Trophoblast cell (in vitro differentiated cells and primary cell): ENCODE measurements at places on chromosomes 1 and 21.

- H3K27me3 ChIP-seq, result no peaks in the 10 kb centered on the region
- H3K4me3 ChIP-seq, result no peak overlapping the region
- no peaks in the 10 kb centered on the region for H3K4me1 ChIP-seq
- no peak for DNase-seq
- no peaks in the 10 kb centered on the region for H3K36me3 ChIP-seq
- no peak overlapping the region for H3K27ac ChIP-seq
Measured at GRCh38 chr1:210340311-210340710, 11.6 kb downstream of the HHAT start.

- H3K36me3 ChIP-seq, result no peaks in the 10 kb centered on the region
- no peak overlapping the region for H3K4me3 ChIP-seq
- no peak overlapping the region for H3K27ac ChIP-seq
- H3K27me3 ChIP-seq, result no peaks in the 10 kb centered on the region
Measured at GRCh38 chr21:31905503-31906451, 33.0 kb downstream of the HUNK start.

- H3K27ac ChIP-seq, result no peak overlapping the region
- H3K4me3 ChIP-seq, result no peak overlapping the region
- H3K4me1 ChIP-seq, result no peaks in the 10 kb centered on the region
Measured at GRCh38 chr1:203772836-203773235, 7.9 kb downstream of the LAX1 start.

DNA sequence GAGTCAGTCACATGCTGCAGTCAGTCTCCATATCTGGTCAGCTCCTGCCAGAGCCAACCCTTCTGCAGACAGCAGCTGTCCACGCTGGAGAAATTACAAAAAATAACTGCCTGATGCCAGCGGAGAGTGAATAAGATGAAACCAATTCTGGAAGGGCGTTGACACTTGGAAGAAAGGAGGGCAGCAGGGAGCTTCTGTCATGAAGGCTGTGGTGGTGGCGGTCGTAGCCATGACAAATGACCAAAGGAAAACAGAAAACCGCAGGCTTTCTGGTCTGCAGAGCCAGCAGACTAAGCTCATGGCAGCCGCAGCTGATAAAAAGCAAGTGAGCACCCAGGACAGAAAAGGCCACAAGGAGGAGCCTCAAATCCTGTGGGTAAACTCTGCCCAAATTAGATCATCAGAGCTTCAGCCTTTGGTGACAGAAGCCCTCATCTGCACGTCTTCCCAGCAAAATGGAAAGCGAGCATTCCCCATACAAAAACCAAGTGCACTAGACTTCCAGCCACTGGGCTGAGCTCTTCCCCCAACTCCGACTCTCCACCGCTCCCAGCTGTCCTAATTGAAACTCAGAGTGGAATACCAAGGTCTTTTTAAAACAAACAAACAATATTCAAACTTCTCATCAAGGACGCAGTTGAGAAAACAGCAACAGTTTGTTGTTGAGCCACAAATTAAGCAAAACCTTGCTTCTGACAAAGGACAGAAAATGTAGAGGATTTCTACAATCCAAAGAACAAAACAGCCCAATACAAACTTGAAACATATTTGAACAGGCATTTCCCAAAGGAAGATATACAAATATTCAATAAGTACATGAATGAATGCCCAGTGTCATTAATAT lies 28.7 kb downstream of the RSPH1 start:
- no peaks in the 10 kb centered on the region for H3K27me3 ChIP-seq
- no peak overlapping the region for H3K27ac ChIP-seq
- peak; percentile 24 for DNase-seq
- no peaks in the 10 kb centered on the region for H3K4me1 ChIP-seq
- no peak overlapping the region for H3K4me3 ChIP-seq
- no peaks in the 10 kb centered on the region for H3K36me3 ChIP-seq

GRCh38 chr1:65297706-65298105 lies 11.6 kb upstream of the DNAJC6 start:
- H3K4me3 ChIP-seq, result no peak overlapping the region
- H3K27me3 ChIP-seq, result no peaks in the 10 kb centered on the region
- H3K27ac ChIP-seq, result no peak overlapping the region

GRCh38 chr21:41283211-41283818 lies 33.3 kb upstream of the FAM3B start:
- no peak overlapping the region for H3K27ac ChIP-seq
- no peaks in the 10 kb centered on the region for H3K36me3 ChIP-seq
- peak; percentile 90 for DNase-seq
- H3K27me3 ChIP-seq, result no peaks in the 10 kb centered on the region
- H3K4me1 ChIP-seq, result no peaks in the 10 kb centered on the region

DNA sequence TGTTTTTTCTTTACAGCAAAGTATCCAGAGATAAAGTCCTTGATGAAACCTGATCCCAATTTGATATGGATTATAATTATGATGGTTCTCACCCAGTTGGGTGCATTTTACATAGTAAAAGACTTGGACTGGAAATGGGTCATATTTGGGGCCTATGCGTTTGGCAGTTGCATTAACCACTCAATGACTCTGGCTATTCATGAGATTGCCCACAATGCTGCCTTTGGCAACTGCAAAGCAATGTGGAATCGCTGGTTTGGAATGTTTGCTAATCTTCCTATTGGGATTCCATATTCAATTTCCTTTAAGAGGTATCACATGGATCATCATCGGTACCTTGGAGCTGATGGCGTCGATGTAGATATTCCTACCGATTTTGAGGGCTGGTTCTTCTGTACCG lies 6.5 kb downstream of the DEGS1 start:
- no peak overlapping the region for H3K27ac ChIP-seq
- no peaks in the 10 kb centered on the region for H3K27me3 ChIP-seq
- peaks cover 11% of the 10 kb centered on the region for H3K36me3 ChIP-seq
- no peak overlapping the region for H3K4me3 ChIP-seq

DNA sequence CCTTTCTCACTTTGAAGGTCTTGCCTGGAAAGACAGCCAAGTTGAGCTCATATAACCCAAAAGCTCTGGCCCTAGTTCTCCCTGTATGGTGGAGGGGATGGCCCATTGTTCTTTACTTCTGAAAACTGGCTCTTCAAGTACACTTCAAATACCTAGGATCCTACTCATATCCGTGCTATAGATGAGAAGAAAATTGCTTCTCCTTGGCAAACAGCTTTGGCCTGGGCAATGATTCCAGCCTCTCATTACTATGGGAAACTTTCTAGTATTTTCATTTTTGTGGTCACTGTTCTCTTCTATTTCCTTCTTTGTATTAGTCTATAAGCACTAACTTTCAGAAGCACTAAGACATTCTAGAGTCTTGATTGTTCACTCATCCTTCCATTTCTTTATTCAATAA lies 53.7 kb downstream of the ZNF697 start:
- DNase-seq, result no peak
- no peaks in the 10 kb centered on the region for H3K36me3 ChIP-seq
- H3K27me3 ChIP-seq, result no peaks in the 10 kb centered on the region
- H3K4me1 ChIP-seq, result peaks cover 2% of the 10 kb centered on the region

GRCh38 chr1:30635391-30635975 lies 87.9 kb downstream of the MATN1 start:
- H3K27me3 ChIP-seq, result no peaks in the 10 kb centered on the region
- no peak for DNase-seq
- no peaks in the 10 kb centered on the region for H3K36me3 ChIP-seq
- no peak overlapping the region for H3K27ac ChIP-seq
